NCI-H1436 treated with DMSO at 0.1 percent for 48 hours (cell line): ENCODE measurements at places on chromosomes 7 and 10.

GRCh38 chr7:29053105-29053872 is 93.0 kb downstream of the CPVL start:
- DNase-seq: no peak

GRCh38 chr7:143487566-143487965 is 9.9 kb downstream of the TAS2R41 start:
- no peak for DNase-seq

GRCh38 chr10:48412081-48412480 is 105.6 kb downstream of the MAPK8 start:
- no peak for DNase-seq

- no peak for DNase-seq
Observed at GRCh38 chr10:122381680-122382079, 7.2 kb downstream of the PLEKHA1 start.

GRCh38 chr7:27149842-27150567 is 2.4 kb downstream of the HOXA3 start:
- DNase-seq: no peak

DNA sequence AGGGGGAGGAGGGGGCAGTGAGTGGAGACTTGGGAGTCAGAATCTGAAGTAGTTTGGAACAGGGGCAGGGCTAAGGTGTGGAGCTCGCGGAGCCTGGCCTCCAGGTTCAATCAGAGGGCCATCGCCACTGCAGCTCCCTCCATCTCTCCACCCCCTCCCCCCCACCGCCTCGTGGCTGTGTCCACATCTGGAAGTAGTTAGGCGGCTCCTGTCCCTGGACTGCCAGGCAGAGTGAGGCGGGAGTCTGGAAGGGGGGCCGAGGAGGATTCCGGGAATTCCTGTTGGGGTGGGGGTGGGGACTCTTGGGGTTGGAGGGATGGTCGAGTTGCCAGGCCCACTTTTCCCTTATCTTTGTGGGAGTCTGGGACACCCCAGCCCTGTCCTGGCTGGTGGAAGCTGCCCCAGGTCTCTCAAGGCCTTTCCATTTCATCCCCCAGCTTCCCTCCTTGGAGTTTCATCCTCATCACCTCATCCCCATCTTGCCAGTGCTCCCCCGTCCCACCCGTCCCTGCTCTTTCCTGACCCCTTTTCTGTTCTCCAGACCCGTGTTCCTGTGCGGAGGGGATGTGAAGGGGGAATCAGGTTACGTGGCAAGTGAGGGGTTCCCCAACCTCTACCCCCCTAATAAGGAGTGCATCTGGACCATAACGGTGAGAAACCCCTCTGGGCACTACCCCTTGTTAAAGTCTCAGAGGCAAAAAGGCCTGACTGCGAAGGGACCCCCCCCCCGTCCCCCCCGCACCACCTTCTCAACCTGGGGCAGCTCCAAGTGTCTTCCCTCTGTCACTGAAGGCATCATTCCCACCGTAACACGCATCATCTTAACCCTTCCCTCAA is 944 bp downstream of the PCOLCE start:
- DNase-seq: no peak

- DNase-seq: no peak
Observed at GRCh38 chr7:32462977-32463376, 27.2 kb downstream of the LSM5 start.

DNA sequence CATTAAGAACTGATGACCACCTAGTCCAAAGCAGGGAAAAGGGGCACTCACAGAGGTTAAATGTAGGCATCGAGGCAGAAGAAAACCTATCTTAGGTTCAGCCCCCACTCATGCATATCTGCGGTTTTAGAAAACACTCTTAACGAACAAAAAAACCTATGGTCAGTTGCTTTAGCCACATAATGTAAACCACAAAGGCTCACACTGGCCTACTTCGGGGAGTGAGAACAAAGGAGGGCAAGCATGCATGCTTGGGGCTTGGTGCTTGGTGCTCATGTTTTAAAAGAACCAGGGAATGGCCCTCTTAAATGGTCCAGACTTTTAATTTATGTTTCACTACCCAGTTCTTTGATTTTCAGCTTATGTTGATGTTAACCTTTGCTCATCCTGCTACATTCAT is 14.2 kb downstream of the INSYN2A start:
- no peak for DNase-seq

DNA sequence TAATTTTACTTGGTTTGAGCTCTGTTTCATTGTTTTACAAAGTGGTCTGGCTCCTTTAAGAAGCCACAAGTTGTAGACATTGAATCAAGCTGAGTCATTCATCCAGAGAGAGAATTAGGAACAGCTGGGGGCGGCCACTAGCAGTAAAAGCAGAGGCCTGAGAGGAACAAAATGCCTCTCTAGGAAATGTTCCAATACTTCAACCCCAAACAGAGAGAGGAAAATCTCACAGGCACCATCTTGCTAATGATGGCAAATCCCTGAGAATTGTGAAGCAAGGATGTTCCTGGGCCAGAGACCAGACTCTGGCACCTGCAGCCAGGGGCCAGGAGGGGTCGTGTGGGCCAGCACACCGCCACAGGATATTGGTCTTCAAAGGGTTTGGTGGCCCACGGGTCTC is 26.5 kb upstream of the TRIL start:
- no peak for DNase-seq

- no peak for DNase-seq
Observed at GRCh38 chr7:101614098-101614938, 14.8 kb downstream of the MYL10 start.

- DNase-seq: no peak
Observed at GRCh38 chr10:125411724-125412123, 251.4 kb upstream of the CTBP2 start.

DNA sequence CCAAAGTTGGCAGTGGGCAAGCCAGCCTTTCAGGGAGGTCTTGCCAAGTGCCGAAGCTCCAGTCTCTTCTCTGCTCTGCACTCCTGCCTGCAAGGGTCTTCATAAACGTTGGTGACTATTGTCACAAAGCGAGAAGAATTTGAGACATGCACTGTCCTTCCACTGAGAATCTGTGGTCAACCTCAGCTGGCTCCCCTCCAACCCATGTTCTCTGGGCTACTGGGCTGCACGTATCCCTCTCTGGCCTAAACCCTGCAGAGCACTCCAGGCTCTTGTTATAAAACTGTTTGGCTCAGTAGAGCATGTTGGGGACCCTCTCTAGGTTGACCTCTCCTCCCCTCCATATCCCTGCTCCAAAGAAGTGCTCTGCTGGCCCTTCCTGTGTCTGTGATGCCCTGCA is 260.4 kb upstream of the NFE2L3 start:
- DNase-seq: no peak

- DNase-seq: no peak
Observed at GRCh38 chr7:92915348-92915747, 79.0 kb upstream of the CDK6 start.

DNA sequence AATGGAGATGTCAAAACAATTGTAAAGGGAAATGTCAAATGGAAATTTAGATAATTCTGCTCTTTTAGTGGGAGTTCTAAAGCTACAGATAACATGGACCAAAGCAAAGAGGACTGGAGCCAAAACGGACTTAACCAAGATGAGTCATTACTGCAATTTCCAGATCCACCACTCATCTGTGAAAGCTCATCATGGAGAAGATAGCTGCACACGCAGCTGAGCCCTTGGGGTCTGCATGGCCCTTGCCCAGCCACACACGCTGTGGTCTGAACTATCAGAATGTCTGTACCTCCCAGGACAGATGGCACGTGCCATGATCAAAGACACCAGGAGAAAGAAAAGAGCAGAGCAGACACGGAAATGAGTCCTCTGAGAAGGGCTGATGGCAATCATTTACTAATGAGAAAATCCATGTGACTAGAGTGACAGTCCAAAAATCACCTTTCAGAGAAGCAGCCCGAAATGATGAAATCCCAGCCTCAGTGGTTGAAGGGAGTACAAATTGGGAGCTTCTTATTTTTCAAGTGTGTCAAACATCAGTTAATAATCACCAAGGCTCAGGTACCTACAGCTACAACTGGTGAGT is 177.9 kb upstream of the MGMT start:
- DNase-seq: no peak

GRCh38 chr7:114653364-114654088 is 238.9 kb downstream of the FOXP2 start:
- no peak for DNase-seq
